ENCODE measurements at places on chromosomes 3 and 15.
A peak's percentile ranks its signal among the peaks of the same experiment; 100 is the strongest.

DNA sequence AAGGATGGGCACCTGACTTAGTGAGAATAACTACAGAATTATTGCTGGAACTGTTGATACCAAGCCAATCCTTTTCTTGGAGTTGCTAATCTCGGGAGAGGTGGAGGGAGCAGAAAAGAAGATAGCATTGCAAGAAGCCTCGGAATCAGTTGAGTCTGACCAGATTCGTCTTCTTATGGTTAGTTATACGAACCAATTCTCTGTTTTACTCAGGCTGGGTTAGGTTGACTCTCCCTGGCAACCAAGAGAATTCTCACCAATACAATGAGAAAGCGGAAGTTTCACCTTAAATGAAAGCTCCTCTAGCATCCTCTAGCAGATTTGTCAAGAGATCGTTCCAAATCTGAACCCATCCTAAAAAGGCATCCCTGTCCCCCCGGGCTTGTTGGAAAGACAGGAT lies 43.5 kb upstream of the UBE2E1 start:
- no peak for DNase-seq

GRCh38 chr15:47743886-47744285 lies 26.6 kb downstream of the SEMA6D start:
- no peak for DNase-seq

DNA sequence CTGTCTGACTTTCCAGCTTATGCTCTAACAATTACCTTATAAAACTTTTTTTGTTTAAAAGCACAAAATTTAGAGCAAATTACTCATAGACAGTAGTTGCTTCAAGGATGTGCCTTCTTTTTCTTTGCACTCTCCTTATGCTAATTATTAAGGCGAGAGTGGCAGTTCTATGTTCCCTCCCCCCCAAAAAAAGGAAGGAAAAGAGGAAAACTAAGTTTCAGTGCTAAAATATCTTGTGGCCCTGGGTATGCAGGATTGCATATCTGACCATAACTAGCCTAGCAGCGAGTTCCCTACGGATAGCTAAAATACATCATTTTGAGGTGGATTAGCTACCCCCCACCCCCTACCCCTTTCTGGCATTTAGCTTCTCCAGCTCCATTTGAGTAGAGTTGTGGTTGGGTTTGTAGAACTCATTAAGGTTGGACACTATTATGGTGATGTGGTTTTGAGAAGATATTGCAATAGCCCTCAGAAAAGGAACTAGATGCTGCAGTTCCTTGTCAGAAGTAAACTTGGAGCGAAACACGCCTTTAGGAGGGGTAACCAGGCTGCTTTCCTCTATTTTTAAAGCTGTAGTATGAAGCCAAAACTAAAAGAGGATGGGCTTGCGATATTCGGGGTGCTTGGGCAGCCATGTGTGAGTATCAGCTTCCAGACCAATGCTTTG lies 174.6 kb downstream of the AKAP13 start:
- no peak for DNase-seq

DNA sequence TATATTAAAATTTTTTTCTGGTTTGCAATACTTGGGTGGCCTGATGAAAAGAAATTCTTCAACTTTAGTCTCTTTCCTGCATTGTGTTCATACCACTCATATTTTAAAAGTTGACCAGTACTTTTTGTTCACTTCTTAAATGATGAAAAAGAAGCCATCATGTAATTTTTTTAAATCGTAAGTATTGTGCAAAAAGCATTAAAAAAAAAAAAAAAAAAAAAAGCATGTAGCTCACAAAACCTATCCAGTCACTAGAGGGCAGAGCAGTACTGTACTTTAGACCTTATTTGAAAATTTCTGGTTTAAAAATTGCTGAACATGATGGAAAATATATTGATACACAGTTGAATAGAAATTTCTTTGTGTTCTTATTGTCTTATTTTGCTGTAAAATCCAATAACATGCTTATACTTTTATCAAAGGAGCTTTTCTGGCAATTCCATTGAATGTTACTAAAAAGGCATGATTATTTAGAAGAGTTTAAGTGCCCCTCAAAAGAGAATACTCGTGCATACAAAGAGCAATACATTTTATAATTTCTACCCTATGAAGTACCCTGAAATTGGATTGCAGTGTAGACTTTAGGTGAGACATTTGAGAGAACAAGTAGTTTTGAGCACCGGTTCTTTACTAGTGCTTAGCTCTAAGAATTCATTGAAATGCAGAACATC lies 137.7 kb downstream of the BBX start:
- DNase-seq, result no peak

- peak; percentile 64 for DNase-seq
Measured at GRCh38 chr15:73972984-73973682, 19.0 kb downstream of the STOML1 start.

GRCh38 chr15:70486451-70487386 lies 276.6 kb downstream of the UACA start:
- DNase-seq, result no peak

GRCh38 chr3:189967254-189967865 lies 153.3 kb downstream of the P3H2 start:
- DNase-seq, result no peak

Data from gastrocnemius medialis (tissue), 4 donors.